ENCODE measurements at places on chromosomes 12 and 14.

DNA sequence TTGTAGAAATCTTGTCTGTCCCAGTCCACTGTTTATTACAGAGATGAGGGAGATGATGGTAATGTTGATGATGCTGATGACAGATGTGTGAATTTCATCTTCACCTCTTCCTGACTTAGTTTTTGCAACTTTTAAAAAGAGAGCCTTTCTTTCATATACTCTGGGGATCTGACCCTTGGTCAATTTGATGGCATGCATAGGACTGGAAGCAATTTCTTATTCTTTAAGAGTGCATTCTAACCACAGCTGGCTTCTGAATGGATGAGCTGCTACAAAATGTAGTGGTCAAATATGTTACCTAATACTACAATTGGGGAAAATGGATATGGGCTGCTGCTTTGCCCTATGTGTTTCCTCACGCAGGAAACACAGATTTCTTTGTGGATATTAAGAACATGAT is 80.8 kb downstream of the MYRFL start:
- DNase-seq = no peak

DNA sequence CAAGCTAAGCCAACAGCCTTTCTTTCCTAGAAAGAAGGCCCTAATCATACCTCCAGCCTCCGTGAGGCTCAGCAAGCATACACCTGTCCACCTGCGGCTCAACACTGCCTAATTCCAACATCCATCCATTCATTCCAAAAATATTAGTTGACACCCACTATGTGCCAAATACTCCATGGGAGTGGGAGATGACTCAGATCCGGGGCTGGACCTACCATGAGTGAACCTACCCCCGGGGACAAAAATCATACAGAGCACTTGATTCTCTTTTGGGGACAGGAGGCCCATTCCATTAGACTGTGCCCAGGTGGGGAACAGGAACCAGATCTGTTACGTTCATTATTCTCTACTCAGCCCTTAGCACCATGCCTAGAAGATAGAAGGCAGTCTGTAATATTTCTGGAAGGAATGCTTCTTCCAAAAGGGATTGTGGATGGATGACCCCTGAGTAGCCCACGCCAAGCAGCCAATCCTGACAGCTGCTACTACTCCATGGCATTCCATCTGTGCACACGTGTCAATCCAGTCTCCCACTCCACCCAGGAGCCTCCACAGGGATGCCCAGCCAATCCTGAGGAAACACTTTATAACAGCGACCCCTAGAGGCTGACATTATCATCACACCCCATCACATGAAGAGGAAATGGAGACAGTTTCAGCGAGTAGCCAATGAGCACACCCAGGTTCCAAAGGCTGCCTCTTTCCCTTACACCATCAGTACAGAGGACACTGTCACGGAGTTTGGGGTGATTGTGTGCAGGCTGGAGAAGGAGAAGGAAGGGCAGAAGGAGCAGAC is 170.7 kb downstream of the ESRRB start:
- DNase-seq = no peak

DNA sequence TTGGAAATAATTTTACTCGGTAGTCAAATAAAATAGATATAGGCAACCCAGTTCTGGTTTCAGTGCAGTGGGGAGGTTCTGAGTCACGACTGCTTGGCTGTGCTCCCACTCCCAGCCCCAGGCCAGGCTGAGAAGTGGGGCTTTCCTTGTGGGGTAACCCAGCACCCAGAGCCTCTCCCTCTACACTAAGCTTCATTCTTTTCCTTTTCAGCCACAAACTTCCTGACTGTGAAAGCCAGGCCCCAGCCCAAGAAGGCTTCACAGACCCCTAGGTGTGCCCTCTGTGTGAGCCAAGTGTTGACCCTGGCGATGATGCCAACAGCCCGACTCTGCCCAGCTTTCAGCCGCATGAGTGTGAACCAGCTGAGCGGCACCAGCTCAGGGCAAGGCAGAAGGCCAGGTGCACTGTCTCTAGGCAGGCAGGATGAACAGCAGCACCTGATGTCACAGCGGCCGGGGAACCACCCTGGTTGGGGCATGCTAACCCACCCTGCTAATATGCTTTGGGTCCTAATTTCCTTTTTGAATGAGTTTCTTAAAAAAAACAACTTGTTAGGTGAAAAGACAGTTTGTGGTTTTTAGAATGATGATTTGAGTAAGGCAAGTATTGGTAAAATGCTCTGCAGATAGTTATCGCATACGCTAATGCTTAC is 42.2 kb upstream of the ATP23 start:
- DNase-seq = peak; percentile 73

DNA sequence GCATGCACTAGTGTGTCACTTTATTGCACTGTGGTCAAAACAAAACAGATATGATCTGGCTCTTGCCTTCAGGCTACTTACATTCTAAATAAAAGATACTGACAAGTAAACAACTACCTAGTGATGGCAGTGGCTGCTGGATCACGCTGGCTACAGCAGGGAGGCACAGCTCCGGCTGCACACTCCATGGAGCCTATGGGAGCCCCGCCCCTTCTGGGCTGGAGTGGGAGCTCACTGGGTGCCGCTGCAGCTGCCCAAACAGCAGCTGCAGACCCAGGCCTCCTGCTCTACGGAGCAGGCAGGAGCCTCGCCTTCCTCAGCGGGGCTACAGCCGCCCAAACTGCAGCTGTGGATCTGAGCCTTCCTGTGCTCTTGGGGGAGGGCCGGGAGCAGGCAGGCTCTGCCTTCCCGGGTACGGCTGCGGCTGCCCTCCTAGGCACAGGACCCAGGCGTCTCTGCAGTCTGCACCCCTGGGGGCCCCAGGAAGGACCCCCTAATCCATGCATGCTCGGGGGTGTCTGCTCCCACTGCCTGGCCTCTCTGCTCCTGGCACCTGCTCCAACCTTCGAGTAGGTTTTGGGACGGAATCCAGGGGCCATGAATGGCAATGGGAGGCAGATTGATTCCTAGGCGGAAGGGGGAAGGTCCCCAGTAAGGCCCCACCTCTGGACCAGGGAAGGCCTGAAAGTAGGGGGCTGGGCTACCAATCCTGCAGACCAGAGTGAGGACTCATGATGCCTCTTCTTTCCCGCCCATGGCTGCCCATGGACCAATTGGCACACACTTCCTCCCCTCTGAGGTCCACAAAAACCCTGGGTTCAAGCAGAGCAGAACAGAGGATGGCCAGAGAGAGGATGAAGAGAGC is 253.1 kb downstream of the ANO6 start:
- DNase-seq = no peak

- no peak for DNase-seq
These were observed 4.0 kb downstream of the KIF26A start for GRCh38 chr14:104142136-104142945.

DNA sequence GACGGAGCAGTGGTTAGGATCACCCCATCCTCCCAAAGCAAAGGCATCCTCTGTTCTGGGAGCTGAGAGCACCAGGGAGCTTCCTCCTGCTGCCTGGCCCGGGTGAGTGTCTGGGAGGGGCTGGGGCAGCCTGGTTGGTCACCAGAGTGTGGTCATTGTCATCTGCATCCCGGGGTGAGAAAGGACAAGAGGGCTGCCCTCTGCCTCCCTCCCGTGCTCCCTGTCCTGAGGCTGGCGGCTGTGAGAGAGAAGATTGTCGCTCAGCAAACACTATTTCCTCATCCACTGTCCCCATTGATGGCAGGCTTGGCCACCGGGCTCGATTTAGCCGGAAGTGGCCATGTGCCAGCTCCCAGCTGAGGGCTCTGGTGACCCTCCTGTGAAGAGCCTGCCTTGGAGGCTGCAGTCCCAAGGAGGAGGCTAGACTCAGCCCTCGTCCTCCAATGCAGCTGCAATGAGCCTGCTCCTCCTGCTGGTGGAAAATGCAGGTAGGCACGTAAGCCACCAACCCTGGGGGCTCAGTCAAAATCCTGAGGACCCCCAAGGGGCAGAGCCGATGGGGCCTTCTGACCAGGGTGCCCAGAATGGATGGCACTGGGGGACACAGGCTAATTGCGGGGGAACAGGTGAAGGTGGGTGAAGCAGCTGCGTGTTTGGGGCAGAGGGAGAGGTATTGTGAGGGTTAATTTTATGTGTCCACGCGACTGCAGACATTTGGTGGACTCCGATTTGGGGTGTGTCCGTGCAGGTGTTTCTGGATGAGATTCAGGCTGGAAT is 155.7 kb downstream of the KIF26A start:
- DNase-seq = no peak

DNA sequence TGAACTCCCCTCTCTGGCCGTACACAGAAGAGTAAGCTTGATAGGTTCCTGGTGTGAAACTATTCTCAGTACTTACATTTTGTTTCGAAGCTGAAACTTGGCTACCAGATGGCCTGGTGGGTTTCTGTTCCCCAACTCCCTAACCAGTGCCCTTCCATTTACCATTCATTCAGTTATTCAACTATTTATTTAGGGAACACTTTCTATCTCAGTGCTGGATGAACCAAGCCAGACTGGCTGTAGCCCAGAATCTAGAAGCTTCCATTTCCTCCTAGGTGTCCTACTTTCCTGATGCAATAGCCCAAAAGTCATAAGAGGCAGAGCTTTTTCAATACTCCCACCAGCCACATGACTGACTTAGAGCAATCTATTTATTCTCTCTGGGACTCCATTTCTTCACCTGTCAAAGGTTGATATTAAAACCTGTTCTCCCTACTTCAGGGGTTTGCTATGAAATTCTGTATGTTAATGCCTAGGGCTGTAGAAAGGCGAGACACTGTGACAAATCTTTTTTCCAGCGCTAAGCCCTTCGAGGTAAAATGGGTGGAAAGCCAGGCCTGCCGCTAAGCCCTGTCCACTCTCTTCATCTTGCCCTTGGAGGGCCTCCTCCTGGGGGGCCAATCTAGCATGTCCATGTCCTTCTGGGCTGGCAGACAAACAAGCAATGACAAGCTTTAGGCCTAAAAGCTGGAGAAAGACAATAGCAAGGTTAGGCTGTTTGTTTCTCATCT is 8.1 kb upstream of the IRF2BPL start:
- no peak for DNase-seq

DNA sequence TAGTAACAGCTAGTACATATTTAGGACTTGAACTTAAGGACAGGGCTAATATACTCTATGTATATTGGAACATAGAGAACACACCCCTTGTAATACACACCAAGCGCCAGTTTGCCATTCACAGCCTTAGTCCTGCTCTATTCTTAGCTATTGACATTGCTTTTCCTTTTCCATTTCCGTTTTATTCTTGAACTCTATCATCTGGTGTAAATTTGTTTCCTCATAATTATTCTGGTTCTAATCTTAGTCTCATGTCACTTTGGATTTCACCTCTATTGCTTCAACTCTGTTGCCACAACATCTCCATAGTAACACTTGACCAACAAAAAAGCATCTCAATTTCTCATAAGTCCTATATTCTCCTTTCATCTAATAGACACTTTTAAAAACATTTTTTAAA is 225.7 kb downstream of the PHLDA1 start:
- DNase-seq = no peak

- DNase-seq = no peak
These were observed 2.8 kb downstream of the MED21 start for GRCh38 chr12:27025116-27025515.

GRCh38 chr14:71339650-71340415 is 432.6 kb downstream of the PCNX1 start:
- DNase-seq = no peak

DNA sequence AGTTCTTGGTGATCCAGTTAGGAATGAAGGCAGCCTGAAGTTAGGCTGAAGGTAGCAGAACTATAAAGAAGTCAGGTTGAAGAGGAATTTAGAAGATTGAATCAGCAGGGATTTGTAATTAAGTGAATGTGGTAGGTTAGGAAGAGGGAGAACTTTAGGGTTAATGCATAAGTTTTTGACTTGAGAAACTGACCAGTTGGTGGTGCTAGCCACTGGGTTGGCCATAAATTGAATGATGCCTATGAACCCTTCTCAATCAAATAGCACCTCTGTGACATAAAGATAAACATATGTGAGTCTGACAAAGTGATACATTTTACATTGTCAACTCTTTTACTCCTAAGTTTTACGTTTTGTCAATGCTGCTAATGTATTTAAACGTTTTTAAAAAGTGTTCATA is 290.6 kb upstream of the NAV3 start:
- no peak for DNase-seq

DNA sequence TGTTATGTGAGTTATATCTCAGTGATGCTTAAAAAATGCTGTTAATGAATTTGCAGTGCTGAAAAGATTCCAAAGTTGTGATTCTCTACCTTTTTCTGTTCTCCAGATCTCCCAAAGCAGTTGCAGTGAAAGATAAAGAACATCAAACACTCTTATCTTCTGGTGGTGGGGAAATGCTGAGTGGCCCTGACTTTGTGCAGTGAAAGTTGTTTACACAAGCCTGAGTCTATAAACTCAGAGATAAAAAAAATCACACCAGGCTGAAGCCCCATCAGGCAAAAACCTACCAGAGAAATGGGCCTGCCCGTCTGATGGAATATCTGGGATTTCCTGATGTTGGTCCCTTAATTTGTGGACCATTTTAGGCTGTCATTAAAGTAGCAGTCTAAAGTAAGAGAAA is 46.1 kb downstream of the RASSF3 start:
- DNase-seq = no peak

GRCh38 chr14:60862283-60862682 is 118.6 kb downstream of the TRMT5 start:
- no peak for DNase-seq

DNA sequence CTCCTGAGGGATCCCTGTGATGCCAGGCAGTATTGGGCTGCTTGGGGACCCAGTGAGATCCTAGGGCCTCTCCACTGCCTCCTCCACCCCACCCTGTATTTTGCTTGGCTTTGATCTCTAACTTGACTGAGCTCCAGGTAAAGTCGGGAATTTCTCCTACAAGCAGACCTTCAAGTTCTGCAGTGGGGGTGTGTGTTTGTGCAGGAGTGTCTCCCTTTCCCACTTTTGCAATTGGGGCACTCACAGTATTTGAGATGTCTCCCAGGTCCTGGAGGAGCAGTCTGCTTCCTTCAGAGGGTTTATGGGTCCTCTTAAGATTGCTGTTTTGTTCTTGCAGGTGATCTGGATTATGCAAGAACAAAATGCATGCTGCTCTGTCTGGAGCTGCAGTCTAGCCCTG is 68.9 kb downstream of the ALG10B start:
- no peak for DNase-seq

- peak; percentile 46 for DNase-seq
These were observed 18.8 kb downstream of the SOCS2 start for GRCh38 chr12:93591137-93591868.

- no peak for DNase-seq
These were observed 28.4 kb downstream of the DGLUCY start for GRCh38 chr14:91142214-91142668.

DNA sequence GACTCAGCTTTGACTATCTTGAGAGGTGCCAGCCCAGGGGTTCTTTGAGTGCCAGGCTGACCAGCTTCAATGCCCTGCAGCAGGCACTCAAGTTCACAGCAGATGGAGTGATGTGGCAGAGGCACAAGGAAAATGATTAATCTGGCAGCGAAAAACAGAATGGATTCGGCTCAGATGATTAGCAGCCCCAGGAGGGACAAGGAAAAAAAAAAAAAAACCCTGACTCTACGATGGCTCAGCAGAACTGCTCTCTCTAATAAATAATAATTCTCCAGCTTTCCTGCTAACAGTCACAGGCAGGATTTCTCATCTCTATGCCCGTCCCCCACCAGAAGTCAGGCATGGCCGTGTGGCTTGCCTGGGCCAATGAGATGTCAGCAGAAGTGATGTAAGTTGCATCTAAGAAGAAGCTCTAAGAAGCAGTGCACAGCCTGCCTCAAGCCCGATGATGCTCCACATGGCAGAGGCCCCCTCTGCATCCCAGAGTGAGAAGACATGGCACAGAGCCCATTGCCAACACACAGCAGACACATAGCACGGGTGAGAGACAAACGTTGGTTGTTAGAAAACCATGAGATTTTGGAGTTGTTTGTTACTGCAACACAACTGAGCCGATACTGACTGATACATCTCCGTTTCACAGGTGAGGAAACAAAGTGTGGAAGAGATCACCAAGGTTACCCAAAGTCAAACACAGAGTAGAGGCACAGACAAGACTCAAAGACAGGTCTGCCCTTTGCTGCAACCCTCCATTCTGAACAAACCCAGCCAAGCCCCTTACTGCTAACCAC is 111.0 kb downstream of the SCARB1 start:
- DNase-seq = no peak
